ENCODE measurements at places on chromosomes 12 and 14.

DNA sequence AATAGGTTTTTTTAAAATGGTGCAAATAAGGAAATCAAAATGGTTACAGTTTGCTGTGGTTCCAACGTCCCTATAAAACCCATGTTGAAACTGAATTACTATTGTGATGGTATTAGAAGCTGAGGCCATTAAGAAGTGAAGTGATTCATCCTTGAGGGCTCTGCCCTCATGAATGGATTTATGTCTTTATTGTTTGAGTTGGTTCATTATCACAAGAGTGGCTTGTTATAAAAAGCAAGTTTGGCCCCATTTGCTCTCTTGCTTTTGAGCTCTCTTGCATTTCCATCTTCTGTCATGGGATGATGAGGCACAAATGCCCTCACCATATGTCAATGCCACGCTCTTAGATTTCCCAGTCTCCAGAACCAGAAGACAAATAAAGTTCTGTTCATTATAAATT lies 62.3 kb downstream of the PRKD1 start:
- DNase-seq: no peak

- no peak for DNase-seq
Measured at GRCh38 chr14:96861568-96862310, 64.6 kb downstream of the VRK1 start.

DNA sequence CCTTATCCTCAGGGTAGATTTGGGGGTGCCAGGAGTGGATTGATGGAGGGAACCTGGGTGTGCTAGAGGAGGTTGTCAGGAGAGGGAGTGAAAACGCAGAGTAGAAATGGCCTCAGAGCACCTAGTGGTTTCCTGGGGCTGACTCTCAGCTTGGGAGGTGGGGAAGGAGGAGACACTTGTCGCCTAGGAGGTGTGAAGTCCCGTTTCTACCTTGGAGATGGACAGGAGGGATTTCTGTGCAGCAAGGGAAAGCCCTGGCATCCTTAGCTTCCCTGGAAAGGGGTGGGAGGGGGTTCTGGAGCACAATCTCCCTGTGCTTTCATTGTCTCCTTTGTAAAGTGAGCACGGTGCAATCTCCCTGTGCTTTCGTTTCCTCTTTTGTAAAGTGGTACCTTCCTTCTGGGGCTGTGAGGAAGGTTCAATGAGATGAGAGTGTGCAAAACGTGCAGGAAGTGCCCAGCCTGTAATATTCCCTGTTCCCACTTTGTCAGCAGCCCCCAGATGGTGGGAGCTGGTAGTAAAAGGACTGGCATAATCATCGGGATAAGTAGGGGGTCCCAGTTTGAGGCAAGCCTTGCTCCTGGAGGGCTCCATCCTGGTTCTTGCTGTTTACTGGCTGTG lies 1.6 kb downstream of the OAS3 start:
- no peak for DNase-seq

- DNase-seq: no peak
Measured at GRCh38 chr14:22668863-22669262, 24.7 kb upstream of the OR6J1 start.

GRCh38 chr14:59463787-59464485 lies 1.2 kb downstream of the GPR135 start:
- no peak for DNase-seq

- DNase-seq: no peak
Measured at GRCh38 chr12:47245623-47246022, 165.9 kb upstream of the AMIGO2 start.

DNA sequence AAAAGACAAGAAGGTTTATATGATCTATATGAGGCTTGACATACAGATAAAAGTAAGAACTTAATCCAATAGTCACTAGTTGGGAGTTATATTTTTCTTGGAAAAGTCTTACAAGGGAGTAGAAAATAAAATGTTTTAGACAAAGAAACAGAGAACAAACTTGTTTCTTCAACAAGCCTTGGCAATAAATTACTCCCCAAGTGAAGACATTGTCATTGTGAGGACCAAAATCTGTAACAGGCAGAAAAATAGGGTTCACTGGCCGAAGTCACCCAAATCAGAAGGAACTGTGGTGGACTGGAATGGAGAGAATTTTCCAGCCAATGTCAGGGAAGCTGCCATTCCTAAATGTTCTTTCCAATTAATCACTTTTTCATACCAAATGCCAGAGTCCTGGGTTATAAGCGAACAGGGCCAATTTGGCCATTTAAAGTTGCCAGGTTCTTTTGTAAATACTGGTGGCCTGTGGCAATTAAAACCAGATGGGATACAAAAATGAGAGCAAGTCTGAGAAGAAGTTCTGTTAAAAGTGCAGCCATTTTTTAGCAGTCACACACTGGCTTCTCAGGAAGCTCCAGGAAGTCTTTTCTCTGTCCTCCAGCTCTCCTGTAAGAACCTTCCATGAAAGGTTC lies 117.3 kb upstream of the OVCH1 start:
- no peak for DNase-seq

GRCh38 chr14:71591231-71591630 lies 341.0 kb upstream of the RGS6 start:
- DNase-seq: no peak

DNA sequence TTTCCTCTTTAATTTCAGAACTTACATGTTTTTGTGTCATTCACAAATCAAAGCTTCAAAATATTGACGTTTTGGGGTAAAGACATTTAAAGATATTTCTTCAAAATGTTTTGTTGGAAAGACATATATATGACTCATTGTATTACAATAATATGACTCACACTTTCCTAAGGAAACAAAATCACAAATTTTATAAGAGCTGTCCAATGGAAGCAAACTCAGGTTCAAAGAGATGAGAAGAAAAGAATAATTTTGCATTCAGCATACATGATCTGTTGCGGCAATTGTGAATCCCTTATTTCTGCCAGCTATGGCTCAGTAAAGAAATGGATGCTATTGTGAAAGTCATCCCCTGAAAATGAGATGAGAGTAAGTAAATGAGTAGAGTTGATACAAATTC lies 82.7 kb downstream of the GRIP1 start:
- no peak for DNase-seq

GRCh38 chr12:17278946-17279345 lies 673.0 kb upstream of the LMO3 start:
- DNase-seq: no peak

GRCh38 chr12:131636940-131637750 lies 73.7 kb upstream of the SFSWAP start:
- DNase-seq: no peak

GRCh38 chr14:55075628-55076175 lies 24.3 kb downstream of the MAPK1IP1L start:
- no peak for DNase-seq

GRCh38 chr12:106138633-106139421 lies at the start of gene NUAK1:
TSS of gene NUAK1 (minus strand) at chr12:106138954. CDS start at chr12:106138653, 301 bp downstream.
- DNase-seq: no peak

DNA sequence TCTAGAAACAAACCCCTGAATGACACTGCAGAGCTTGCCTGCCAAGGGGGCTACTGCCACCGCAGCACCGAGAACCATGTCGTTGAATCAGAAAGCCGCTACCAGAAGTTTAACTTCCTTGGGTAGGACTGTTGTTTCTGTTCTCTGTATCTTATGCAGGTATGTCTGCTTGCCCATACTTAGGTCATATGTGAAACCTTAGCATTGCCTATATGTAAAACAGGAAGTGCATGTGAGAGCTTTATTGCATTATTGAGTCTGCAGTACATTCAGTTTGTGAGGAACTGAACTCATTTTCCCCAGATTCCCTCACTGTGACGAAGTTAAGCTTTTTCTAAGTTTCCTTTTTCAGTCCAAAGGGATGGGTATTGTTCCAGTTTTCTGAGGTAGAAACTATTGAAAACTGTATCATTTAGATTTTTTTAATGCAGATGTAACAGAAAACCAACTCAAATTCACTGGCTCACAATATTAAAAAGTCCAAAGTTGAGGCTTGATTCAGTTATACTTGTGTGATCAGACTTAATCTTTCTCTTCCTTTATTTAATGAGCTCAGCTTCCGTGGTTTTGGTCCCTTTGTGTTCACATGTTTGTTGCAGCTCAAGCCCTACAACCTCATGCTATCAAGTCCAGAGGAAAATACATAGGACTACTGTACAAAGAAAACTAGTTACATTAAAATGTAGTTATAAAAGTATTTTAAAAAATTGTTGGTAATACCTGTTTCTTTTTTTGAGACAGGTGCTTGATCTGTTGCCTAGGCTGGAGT lies 6.9 kb downstream of the FBXO34 start:
- no peak for DNase-seq

- DNase-seq: no peak
Measured at GRCh38 chr14:34593740-34594375, 36.1 kb downstream of the SNX6 start.

- DNase-seq: no peak
Measured at GRCh38 chr12:110174373-110174996, 50.3 kb downstream of the IFT81 start.

DNA sequence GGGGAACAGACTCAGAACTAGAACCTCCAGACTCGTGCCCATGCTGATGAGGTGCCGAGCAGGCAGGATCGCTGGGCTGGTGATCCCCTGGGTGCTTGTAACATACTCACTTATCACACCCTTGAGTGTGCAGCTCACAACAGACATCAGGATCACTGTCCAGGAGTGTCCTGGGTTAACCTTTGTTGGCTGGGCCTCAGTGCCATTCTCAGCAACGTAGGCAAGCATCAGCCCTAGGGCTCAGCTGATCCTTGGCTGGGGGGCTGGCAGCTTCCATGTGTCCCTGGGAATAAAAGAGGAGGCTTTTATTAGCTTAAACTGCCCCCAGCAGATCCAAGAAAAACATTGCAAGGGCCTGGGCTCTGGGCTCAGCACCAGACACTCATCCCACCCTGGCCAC lies 1.6 kb downstream of the TMEM229B start:
- no peak for DNase-seq

DNA sequence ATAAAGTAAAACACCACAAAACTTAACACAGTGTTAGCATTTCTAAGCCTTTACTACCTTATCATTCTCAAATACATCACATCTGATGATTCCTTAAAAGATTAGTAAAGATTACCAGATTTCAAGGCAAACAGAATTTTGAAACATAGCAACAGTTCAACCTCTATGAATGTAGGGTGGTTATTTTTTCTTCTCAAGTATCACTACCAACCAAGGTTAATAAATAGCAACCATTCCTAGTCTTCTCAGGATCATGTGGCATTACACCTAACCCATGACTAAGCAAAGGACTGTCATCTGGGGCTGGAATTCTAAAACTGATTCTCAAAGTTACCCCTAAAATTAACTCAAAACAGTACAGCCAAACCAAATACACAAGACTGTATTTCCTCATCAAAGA lies 39.4 kb upstream of the CSRNP2 start:
- no peak for DNase-seq

DNA sequence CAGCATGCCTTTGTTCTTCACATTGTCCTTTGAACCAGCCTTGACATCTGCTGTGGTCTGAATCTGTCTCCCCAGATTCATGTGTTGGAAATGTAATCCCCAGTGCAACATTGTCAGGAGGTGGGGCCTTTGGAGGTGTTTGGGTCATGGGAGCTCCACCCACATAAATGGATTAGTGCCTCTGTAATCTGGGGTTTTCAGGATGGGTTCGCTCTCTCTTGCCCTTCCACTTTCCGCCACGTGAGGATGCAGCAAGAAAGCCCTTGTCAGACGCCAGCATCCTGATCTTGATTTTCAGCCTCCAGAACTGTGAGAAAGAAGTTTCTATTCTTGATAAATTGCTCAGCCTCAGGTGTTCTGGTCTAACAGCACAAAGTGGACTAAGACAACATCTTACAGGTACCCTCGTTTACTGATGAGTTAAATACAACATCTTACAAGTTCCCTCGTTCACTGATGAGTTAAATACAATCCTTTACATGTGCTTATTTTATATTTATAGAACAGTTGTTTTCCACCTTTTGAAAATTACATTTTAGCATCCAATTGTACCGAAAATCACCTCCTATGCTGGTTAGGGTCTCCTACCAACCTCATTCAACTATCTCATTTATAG lies 54.4 kb upstream of the RIMBP2 start:
- no peak for DNase-seq

GRCh38 chr12:93032758-93033157 lies 103.7 kb upstream of the EEA1 start:
- DNase-seq: no peak

GRCh38 chr12:1539135-1539534 lies 55.2 kb downstream of the FBXL14 start:
- DNase-seq: no peak

GRCh38 chr14:68359837-68360552 lies 432.9 kb downstream of the ZFP36L1 start:
- no peak for DNase-seq

GRCh38 chr12:1474574-1475153 lies 119.7 kb downstream of the FBXL14 start:
- no peak for DNase-seq

- no peak for DNase-seq
Measured at GRCh38 chr12:124588751-124589267, 21.4 kb upstream of the NCOR2 start.

DNA sequence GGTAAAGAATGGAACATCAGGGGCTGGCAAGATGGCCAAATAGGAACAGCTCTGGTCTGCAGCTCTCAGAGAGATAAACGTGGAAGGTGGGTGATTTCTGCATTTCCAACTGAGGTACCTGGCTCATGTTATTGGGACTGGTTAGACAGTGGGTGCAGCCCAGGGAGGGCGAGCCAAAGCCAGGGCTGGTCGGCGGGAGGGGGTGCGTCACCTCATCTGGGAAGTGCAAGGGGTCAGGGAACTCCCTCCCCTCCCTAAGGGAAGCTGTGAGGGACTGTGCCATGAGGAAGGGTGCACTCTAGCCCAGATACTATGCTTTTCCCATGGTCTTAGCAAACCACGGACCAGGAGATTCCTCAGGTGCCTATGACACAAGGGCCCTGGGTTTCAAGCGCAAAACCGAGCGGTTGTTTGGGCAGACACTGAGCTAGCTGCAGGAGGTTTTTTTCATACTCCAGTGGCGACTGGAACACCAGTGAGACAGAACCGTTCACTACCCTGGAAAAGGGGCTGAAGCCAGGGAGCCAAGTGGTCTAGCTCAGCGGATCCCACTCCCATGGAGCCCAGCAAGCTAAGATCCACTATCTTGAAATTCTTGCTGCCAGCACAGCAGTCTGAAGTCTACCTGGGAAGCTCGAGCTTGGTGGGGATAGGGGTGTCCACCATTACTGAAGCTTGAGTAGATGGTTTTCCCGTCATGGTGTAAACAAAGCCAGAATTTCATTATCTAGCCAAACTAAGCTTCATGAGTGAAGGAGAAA lies 317.6 kb downstream of the NELL2 start:
- no peak for DNase-seq

DNA sequence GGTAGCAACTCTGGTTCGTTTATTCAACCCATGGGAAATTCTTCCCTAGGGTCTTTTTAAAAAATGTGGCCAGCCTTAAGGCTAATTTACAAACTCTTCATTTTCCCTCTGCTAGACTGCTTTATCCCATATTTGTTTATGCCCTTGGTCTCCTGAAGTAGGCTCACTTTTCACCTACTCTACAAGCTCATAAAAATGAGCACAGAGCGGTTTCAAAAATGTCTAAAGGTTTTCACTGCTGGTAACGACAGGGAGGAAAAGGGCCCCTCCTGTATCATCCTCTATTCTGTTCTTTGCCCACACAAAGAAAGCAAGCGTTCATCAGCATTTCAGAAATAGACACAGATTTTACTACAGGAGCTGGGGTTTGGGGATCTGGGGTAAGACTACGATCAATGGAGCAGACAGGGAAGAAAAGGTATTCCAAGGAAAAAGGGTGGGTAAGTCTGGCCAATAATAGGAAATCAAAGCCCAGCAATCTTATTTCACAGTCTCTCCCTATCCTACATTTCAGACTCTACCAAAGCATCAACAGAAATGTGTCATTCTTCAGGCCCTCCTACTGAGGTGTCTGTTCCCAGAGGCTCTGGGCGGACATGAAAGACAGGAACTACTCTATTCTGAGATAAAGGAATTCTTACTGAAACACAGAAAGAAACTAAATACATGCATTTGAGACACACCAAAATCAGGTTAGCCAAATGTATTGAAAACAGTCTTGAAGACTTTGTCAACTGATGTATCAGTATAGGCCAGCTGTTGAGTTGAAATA lies 86.4 kb downstream of the SPPL3 start:
- DNase-seq: no peak
